Activated T-helper 1 cell treated with anti-CD3 and anti-CD28 coated beads, Interleukin-2, amount 50 U/mL, for 16 hours (primary cell): ENCODE measurements at places on chromosomes 7 and 10.

- DNase-seq: no peak
Measured at GRCh38 chr7:255721-256361, 34.1 kb upstream of the FOXL3 start.

DNA sequence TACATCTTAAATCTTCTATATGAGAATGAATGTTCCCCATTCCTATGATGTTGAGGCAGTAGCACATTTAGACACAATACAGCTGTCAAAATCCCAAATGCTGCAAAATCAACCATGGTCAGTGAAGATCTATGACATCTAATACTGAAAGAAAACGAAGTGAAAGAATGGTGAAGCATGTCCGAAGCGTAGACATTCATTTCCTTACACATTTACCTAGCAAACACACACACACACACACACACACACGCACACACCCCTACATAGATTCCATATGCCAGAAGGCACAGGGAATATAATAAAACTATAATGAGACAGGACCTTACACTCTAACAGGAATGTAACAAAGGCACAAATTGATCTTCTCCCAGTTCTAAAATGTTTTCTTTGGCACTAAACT is 32.5 kb downstream of the CCDC6 start:
- no peak for DNase-seq

- DNase-seq: no peak
Measured at GRCh38 chr7:80496586-80496985, 15.3 kb downstream of the GNAT3 start.

GRCh38 chr7:24939416-24939815 is 40.6 kb downstream of the OSBPL3 start:
- DNase-seq: no peak

DNA sequence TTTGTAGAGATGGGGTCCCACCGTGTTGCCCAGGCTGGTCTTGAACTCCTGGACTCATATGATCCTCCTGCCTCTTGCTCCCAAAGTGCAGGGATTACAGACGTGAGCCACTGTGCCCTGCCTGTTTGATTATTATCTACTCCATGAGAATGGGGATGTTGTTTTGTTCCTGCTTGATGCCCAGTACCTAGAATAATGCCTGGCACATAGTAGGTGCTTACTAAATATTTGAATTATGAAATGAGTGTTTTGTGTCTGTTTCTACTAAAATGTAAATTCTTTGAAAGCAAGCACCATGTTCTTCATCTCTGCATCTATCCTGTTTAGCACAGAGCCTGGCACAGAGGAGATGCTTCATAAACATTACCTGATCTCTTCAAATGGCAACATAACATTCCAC is 40.9 kb downstream of the ZNF783 start:
- DNase-seq: no peak

- DNase-seq: no peak
Measured at GRCh38 chr7:117767951-117768350, 105.3 kb downstream of the CTTNBP2 start.

DNA sequence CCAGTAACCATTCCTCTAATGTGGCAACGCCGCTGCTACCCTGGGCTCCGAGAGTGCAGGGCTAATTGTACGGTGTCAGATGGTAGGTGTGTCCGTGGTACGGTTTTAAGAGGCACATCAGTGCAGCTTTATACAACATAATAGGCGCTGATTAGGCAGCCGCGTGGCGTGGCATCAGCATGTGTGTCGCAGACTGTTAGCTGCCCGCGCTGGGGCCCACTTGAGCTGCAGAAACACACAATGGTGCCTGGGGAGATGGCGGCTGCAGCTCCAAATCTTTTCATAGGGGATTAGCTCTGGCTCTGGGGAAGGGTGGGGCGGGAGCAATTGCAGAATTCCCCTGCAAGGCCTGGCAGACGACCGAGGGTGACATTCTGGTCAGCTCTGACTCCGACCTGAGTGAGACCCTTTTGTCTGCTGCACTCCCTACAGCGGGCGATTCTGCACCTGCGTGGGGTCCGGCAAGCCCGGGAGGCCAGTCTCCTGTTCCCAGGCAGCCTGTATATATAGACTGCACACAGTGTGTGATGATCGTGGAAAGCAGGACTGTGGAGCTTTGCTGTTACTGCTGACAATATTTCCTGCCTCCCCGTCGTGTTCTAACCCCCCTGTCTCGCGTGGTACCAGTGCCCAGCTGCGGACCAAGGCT is 722.7 kb upstream of the CELF2 start:
- no peak for DNase-seq

GRCh38 chr7:24840563-24840962 is 83.3 kb upstream of the GSDME start:
- DNase-seq: no peak

GRCh38 chr10:110546077-110546476 is 21.4 kb upstream of the SMC3 start:
- DNase-seq: no peak

DNA sequence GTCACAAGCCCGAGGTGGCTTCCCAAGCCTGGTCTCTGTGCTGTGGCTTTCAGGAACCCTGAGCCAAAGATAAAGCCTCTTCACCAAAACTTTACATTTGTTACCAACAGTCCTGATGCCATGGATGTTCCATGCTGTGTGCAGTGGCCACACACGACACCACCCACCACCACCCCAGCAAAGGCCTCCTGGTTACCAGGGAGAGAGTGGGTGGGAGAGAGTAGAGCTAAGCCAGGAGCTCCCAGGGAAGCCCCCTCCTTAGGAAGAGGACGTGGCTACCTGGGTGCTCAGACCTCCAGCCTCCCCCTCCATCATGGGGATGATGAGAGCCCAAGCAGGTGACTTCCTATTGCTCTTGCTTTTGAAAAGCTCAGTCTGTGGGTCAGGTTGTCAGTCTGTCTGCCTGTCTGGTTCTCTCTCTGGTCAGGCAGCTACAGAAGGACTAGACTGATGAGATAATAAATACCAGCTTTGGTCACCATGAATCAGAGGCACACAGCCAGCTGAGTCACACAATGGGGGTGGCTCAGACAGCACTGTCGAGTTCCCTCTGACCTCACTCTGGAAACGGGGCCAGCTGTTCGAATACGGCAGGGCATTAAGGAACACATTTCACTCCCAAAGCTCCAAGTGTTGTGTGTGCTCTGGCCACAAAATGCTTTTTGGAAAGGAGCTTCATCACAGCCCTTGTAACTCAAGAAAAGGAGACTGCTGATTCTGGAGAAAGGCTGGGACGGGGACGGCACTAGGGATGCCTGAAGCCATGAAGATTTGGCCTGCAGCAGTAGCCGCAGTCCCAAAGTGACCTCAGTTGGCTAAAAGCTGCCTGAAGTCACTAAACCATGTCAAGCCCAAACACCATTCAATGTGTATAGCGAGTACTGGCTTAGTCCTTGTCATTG is 166.0 kb downstream of the FANK1 start:
- no peak for DNase-seq

DNA sequence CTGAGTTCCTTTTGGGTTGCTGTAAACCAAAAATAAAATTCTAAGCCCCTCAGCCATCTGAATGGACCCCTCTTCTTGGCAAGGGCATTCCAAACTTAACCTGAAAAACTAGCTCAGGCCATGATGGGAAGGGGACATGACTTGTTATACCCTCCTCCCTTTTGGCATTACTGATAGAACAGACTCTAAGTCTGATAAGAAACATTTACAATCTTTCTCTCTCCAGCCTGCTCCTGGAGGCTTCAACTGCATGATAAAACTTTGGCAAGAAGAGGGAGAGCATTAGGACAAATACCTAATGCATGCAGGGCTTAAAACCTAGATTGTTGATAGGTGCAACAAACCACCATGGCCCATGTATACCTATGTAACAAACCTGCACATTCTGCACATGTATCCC is 40.9 kb upstream of the ATOH7 start:
- DNase-seq: no peak

DNA sequence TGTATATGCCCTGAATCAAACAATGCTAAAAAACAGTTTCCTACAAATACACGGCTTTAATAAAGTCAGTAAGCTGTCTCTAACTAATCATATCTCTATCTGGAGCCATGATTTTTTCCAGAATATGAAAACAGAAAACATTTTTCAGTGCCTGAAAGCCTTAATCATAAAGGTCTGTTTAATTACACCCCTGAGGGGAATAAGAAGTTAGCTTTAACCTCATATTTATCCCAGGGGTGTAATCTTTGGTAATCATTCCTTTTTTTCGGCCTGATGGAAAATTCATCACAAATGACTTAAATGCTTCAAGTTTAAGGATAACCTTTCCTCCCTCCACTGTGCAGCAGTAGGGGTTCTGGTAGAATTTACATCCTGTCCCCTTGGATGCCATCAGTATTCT is 124.2 kb downstream of the ATE1 start:
- no peak for DNase-seq

DNA sequence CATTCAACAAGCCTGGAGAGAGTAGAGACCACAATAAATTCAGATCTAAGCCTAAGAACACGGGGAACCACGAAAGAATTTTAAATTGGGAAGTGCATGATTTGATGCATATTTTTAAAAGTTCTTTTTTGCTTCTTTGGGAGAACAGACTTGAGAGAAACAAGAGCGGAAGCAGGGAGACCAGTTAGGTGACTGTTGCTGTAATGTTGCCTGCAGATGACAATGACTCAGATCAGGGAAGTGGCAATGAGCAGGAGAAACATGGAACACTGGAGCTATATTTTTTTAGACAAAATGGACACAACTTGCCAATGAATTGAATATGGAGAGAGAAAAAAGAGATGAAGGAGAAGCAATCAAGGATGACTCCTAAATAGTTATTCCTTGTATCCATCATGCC is 125.1 kb downstream of the RAPGEF5 start:
- DNase-seq: no peak

- no peak for DNase-seq
Measured at GRCh38 chr10:59880019-59880717, 26.2 kb downstream of the CCDC6 start.

GRCh38 chr7:43522406-43523156 is 60.3 kb upstream of the STK17A start:
- DNase-seq: no peak

DNA sequence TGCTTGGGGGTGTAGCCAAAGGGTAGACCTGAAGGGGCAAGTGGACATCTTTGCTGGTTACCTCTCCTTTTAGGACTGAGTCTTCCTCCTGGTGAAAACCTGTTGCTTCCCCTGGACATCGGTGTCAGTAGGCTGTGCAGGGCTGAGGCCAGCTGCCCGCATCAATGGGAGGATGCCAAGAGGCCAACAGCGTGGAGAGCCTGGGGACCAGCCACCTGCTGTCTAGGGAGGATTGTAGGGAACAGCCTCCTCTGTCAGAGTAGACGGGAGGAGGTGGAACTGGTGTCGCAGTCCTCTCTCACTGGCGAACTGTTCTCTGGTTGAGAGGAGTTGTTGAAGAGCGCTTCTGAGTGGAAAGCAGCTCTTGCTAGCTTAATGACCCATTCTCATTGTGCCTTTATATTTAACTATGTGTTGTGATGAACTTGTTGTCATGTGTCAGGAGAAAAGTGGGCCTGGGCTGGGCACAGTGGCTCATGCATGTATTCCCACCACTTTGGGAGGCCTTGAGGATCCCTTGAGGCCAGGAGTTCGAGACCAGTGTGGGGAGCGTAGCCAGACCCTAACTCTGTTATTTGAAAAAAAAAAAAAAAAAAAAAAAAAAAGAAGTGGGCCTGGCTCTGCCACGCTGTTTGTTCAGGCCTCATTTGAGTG is 1.8 kb downstream of the SUFU start:
- DNase-seq: no peak

GRCh38 chr10:53422223-53422888 is 649.8 kb upstream of the MBL2 start:
- DNase-seq: no peak

- no peak for DNase-seq
Measured at GRCh38 chr7:130201796-130202195, 3.4 kb downstream of the TMEM209 start.

GRCh38 chr10:49426490-49427360 is 30.8 kb upstream of the DRGX start:
- no peak for DNase-seq
